ENCODE measurements at places on chromosomes 4 and X. TPM values are rescaled to one million over a fixed set of nuclear protein-coding genes. Genes with fewer than 3 reads are reported as not detected.

Gene RPL34
- 1,920 TPM for total RNA-seq

Gene POLN
- total RNA-seq, result 4.6 TPM

Gene FHIP1A
- 0.22 TPM for total RNA-seq

Gene MAGEE2
- not detected for total RNA-seq

Gene KLKB1
- 0.79 TPM for total RNA-seq

Gene CT45A1
- total RNA-seq, result not detected

Gene CRMP1
- not detected for total RNA-seq

Gene RNF128
- total RNA-seq, result not detected

- H3K27me3 ChIP-seq, result no peaks in the 10 kb centered on the region
- no peak overlapping the region for H3K4me3 ChIP-seq
- no peaks in the 10 kb centered on the region for H3K36me3 ChIP-seq
- H3K27ac ChIP-seq, result no peak overlapping the region
- DNase-seq, result no peak
Measured at GRCh38 chr4:80730158-80730557, 300.4 kb upstream of the BMP3 start.

- no peaks in the 10 kb centered on the region for H3K27me3 ChIP-seq
- H3K4me3 ChIP-seq, result no peak overlapping the region
- no peak overlapping the region for H3K27ac ChIP-seq
- no peak for DNase-seq
Measured at GRCh38 chr4:187433141-187433540, 562.4 kb upstream of the ZFP42 start.

- H3K4me3 ChIP-seq, result no peak overlapping the region
- no peak for DNase-seq
- H3K36me3 ChIP-seq, result peaks cover 2% of the 10 kb centered on the region
- H3K4me1 ChIP-seq, result no peaks in the 10 kb centered on the region
Measured at GRCh38 chrX:72663737-72664136, 50.4 kb downstream of the PHKA1 start.

DNA sequence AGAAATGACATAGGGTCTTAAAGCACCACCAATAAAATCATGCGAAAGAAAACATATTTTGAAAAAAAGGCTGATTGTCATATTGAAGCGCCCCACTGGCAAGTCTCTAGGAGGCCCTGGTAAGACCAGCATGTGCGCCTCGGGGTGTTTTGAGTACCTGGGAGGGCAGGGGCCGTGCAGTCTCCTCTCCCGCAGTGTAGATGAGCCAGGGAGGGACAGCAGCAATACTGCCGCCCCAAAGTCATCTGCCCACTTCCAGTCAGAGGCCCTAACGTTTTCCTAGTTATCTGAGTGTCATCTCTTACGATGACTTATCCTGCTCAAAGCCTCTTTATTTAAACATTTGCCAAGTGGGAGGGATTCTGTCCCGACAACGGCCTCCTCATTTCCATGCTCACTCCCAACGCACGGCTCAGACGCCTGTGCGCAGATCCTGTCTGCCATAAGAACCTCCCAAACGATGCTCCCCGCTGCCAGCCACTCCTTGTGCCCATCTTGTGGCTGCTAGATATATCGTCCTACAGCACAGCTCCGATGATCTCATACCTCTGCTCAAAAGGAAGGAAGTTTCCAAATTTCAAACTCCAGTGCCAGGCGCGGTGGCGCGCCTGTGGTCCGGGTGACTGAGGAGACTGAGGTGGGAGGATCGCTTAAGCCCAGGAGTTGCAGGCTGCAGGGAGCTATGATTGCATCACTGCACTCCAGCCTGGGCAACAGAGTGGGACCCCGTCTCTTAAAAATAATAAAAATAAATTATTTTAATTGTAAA, 17.2 kb upstream of the SCRG1 start:
- no peak for DNase-seq
- no peak overlapping the region for H3K4me3 ChIP-seq
- H3K4me1 ChIP-seq, result no peaks in the 10 kb centered on the region

DNA sequence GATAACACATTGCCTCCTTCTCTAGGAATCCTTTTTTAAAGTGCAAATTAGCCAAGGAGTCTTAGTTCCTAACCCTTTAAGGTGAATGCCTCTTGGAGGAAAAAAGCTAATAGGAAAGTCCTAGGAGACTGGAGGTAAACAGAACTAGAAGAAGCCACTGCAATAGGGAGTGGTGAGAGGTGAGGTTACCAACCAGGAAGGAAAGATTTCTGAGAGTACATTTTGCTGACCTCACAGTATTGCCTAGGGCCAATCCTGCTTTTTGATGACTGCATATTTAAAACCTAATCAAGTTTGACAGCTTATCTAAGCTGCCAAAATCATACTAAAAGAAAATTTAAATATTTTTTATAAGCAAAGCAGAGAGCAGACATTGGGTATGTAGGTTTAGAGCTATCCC, 7.3 kb upstream of the CUL4B start:
- H3K36me3 ChIP-seq, result no peaks in the 10 kb centered on the region
- H3K4me1 ChIP-seq, result no peaks in the 10 kb centered on the region
- H3K27me3 ChIP-seq, result no peaks in the 10 kb centered on the region
- H3K27ac ChIP-seq, result no peak overlapping the region
- no peak for DNase-seq

DNA sequence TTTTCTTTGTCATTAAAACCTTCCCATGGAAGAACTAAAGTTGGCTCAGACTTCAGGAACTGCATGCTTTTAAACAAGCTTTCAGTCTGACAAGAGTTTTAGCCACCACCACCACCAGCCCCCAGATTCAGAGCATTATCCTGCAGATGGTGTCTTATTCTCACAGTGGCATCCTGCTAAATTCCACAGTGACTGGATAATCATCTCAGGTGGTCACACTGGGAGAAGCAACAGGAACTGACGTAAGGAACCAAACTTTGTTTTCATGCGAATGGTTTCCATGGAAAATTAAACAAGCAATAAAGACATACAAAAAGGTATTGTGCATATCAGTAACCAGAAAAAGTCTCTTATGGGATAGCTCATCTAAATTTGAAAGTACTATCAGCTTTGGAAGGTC, 370.7 kb downstream of the FBXW7 start:
- no peaks in the 10 kb centered on the region for H3K4me1 ChIP-seq
- H3K36me3 ChIP-seq, result no peaks in the 10 kb centered on the region
- H3K4me3 ChIP-seq, result no peak overlapping the region
- DNase-seq, result no peak

DNA sequence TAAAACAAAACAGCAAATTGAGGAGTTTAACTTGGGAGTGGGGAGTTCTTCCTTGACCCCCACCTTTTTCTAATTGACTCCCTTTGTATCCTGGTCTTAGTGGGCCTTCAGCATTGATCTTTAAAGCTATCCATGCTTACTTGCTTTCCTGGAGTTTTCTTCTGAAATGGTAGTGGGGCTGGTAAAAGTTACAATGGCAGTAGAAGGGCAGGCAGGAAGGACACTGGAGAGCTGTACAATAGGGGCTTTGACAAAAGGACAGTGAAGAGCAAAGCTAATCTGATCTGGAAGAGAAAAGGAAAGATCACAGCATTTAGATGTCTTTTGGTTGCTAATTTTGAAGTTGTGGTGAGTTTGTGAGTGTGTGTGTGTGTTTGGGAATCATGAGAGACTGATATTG, 111.5 kb downstream of the MID1 start:
- H3K4me1 ChIP-seq, result no peaks in the 10 kb centered on the region
- H3K36me3 ChIP-seq, result no peaks in the 10 kb centered on the region
- no peak for DNase-seq
- H3K4me3 ChIP-seq, result no peak overlapping the region

- no peaks in the 10 kb centered on the region for H3K27me3 ChIP-seq
- H3K27ac ChIP-seq, result no peak overlapping the region
- peaks cover 29% of the 10 kb centered on the region for H3K4me1 ChIP-seq
- no peaks in the 10 kb centered on the region for H3K36me3 ChIP-seq
Measured at GRCh38 chr4:151835467-151835866, 74.7 kb upstream of the GATB start.

- peaks cover 22% of the 10 kb centered on the region for H3K27me3 ChIP-seq
- H3K4me1 ChIP-seq, result no peaks in the 10 kb centered on the region
- no peak overlapping the region for H3K4me3 ChIP-seq
- H3K36me3 ChIP-seq, result no peaks in the 10 kb centered on the region
- DNase-seq, result no peak
Measured at GRCh38 chr4:78079726-78080430, 22.8 kb downstream of the FRAS1 start.
